ENCODE measurements at places on chromosomes 12 and 14.

DNA sequence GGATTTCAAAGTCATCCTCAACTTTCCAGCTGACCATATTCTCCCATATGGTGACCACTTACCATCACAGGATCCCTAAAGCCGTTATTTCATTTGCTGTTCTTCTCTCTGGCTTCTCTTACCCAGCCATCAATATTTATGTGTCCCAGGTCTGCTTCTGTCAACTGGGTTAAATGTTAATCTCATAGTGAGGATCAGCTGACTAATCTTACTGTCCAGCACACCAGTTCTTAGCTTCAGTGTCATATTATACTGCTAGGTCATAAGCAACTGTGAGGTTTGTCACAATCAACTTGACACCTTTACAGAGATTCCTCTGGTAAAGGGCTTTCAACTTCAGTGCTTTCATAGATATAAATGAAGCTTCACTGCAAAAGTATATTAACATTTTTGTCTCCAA, 294.4 kb downstream of the DIO2 start:
- peak; percentile 15 for DNase-seq

GRCh38 chr12:45329238-45329637, 113.3 kb downstream of the ANO6 start:
- no peak for DNase-seq

GRCh38 chr12:115203701-115204100, 519.7 kb upstream of the TBX3 start:
- no peak for DNase-seq

GRCh38 chr12:1935700-1936378, 17.4 kb upstream of the CACNA2D4 start:
- DNase-seq = no peak

- no peak for DNase-seq
Measured at GRCh38 chr12:75868501-75868900, 163.1 kb downstream of the PHLDA1 start.

DNA sequence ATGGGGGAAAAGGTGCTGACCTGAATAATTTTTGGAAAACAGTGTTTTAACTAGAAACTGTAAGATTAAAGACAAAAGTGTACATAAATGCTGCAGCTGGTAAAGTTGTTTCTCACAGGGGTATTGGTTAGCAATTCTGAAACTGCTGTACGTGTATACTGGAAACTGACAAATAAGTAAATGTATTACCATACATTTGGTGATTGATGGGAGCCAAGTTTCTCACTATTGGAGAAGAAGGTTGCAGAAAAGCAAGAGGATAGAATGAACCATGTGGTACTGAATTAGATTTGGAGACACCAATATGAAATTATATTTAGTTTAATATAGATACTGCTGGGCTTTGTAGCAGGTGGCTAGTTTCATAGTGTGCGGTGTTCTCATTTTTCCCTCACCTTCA, 19.6 kb upstream of the FBXO33 start:
- no peak for DNase-seq

DNA sequence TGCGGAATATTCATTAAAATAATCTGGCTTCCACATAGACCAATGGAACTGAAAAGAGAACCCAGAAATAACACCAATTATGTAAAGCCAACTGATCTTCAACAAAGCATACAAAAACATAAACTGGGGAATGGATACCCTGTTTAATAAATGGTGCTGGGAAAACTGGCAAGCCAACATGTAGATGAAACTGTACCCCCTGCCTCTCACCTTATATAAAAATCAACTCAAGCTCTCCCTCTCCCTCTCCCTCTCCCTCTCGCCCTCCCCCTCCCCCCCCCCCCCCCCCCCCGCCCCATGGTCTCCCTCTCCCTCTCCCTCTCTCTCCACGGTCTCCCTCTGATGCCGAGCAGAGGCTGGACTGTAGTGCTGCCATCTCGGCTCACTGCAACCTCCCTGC, 13.1 kb upstream of the SPTSSA start:
- no peak for DNase-seq

GRCh38 chr14:67584978-67585377, 15.1 kb downstream of the PIGH start:
- no peak for DNase-seq

DNA sequence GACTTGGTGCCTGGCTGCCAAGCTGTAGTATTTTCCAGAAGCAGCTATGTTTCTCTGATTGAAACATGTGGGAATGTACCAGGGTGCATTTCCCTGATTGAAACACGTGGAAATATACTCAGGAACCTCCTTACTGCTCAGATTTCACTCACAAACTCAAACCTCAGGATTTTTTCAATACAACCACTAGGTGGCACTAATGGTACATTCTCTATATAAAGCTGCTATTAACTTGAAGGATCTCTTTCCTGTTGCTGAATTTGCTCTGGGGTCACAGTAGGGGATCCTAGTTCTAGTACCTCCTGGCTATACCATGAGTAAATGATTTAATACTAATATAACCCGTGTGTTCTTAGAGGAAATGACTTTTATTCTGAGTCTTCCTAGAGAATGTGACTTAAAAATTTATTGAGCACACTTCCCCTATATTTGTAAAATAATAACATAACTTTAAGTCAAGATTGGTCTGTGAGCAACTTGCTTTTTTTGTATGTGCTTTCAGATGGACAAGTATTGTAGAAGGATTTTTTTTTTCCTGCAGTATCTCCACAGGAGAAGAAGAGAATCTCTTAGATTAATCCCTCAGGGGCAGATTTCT, 173.8 kb upstream of the MIS18BP1 start:
- peak; percentile 76 for DNase-seq

DNA sequence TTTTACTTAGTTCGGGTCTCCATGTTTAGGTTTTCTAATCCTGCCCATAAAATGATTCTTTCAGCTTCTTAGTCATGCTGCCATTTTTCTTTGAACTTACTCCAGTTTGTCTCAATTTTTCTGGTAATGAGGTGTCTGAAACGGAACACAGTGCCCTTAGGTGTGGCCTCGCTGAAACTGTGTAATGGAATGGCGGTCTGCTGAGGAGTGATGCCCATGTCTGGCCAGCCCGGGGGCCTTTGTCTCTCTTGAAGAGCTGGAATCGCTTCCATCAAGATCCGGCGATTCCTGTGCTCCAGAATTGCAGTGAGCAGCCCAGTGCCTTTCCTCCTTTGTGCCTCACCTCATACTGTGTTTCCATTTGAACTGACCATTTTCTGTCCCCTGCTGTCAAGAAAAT, 112.5 kb downstream of the FBXL14 start:
- DNase-seq = no peak

- DNase-seq = peak; percentile 31
Measured at GRCh38 chr12:111435661-111436201, 30.0 kb downstream of the SH2B3 start.

- DNase-seq = no peak
Measured at GRCh38 chr12:6368906-6369525, 6.3 kb downstream of the SCNN1A start.

GRCh38 chr12:75192196-75192595, 17.4 kb downstream of the KCNC2 start:
- no peak for DNase-seq

DNA sequence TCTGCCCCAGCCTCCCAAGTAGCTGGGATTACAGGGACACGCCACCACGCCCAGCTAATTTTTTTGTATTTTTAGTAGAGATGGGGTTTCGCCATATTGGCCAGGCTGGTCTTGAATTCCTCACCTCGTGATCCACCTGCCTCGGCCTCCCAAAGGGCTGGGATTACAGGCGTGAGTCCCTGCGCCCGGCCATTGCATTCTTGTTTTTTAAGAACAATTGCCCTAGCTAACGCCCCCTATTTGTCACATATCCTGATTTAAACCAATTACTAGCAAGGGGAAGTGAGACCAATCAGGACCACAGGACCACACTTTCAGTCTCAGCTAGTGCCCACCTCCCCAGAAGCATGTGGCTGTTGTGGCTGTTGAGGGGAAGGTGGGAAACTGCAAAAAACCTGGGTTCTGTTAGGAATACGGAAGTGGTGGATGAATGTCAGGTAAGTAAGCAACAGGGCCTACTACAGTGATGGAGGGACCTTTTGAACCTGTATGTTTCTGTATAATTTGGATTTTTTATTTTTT, 37.8 kb upstream of the NFYB start:
- DNase-seq = no peak

DNA sequence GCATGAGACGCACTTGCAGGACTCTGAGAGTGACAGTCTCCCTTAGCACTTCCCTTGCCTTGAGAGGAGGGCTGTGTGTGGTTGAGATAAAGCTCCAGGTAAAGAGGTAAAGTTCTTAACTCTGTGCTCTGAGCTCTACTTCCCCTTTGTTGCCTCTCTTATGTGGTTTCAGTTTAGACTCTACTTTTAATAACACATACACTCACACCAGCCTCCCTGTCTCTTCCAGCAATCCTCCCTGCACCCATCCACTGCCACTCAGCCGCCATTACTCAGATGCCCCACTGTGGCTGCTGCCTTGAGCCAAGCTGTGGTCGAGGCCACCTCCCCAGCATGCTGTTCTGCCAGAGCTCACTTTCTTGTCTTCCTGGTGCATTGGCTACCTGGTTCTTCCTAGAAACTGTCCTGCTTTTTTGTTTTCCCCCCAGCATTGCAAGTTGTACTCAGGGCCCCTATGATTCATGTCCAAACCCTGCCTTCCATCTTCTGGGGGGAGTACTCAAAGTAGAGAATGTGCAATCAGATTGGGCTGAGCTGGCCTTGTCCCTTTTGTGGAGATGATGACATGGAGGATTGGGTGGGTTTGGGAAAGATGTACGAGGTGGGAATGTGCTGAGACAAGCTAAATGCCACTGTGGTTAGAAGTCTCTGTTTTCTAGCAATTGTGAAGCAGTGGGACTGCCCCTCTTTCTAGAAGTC, 115.5 kb upstream of the PARP11 start:
- DNase-seq = no peak

DNA sequence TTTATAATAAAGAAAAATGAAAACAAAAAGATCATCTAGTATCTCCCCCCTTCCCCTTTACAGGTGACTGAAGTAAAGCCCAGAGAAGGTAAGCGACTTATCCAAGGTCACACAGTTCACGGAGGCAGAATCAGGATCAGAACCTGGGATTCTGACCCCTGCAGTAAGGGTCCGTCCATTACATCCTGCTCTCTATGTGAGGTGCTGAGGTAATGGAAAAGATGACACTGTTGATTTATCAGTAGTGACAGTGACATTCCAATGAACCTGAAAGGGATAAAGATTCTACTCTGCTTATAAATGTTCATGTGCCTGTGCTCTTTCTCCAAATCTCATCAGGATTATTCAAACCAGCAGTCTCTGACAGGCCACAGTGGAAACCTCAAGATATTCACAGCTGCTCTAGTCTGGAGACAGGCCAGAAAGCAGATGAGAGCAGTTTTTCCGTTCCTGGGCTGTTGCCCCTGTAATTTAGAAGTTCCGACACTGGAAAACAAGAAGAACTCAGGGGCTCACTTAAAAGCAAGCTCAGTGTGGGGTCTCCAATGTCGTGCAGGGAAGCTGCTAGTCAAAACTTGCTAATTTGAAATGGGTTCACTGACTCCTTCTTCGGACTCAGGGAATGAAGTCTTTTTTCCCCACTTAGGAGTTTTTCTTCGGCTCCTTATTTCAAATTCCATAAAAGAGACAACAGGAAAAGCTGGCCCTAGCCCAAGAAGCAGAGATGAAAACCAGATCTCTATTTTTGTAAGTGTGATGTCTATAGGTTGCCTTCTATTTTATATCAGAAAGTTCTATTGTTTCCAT, 131.8 kb upstream of the EEA1 start:
- DNase-seq = peak; percentile 33

DNA sequence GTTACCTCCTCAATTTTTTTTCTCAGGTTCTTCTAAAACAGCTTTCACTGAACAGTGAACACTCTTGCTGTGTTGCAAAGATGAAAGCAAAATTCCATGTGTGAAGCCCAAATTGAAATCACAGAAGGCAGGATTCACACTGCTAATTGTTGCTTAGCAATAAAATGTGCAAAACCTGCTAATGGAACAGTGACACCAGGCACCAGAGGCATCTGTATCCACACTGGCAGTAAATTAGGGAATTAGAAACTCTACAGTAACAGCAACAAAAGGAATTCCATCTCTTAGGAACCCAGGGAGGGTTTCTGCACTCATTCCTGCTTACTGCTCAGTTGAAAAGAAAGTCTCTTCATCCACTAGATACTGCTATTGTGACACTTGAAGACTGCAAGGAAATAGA, 202.3 kb downstream of the GXYLT1 start:
- no peak for DNase-seq

DNA sequence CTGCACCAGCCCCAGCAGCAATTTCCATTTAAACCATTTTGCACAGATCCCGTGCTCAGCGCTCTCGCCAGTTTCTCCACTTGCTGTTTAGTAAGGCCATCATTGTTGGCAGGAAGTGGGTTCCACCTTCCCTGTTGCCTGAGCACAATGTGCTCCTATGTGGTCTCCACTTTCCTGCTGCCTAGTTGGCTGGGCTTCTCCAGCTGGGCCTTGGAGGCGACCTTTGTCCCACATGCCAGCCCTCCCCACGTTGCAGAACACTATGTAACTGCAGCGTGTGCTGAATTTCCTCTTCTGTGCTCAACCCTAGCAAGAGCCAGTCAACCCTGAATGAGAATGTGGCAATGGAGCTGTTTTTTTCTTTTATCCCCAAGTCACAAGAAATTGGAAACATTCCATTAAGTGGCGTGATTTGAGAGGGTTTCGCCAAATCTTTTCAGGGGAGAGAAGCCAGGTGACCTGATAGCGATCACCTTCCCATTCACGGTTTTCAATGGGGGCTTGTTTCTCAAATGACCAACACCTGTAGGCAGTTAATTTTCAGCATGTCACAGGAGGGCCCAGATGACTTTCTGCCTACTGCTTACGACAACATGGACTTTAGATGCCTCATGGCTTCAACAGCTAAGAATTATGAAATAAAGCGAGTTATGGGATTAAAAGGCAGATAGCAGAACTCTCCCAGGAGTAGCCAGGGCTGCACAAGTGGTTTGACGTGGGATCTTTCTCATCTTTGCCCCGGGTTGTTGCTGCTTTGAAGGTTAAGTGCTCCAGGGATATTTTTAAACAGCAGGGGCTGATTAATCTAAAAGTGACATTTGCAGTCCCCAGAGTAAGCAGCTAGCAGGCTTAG, at the start of gene ACACB:
ACACB (plus strand) TSS at position 830 of the 853 bp plus-strand sequence. CDS start 22,819 bp downstream, outside the sequence.
- DNase-seq = no peak

DNA sequence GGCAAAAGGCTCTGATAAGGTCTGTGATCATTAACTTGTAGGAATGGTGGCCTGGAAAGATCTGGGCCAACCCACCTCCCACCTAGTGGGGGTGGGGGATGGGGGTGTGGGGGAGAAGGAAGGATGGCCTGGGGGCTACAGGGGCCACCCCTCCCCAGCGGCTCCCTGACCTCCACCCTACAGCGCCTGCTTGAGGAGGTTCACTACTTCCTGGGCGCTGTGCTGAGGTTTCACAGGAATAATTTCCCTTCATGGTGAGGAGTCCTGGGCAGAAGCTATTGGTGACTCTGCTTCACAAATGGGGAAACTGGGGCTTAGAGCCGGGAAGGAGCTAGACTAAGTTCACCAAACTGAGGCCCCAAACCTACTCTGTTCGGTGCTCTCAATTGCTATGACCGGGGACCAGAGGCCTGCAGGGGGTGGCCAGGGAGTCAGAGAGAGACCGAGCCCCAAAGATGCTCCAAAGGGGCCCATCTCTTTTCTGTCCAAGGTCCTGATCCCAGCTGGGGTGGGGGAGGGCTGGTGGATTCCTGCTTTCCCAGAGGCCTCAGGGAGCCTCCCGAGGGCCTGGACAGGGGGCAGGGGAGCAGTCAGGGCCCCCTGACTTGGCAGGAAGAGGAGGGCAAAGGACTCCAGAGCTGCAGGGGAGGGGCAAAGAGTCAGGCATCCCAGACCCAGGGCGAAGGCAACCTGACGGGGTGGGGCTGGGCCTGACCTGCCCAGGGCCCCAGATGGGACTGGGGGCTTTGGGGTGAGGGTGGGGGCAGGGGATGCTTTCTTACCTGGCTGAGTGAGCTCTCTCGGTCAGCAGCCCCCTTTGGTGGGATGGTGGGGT, 1.7 kb downstream of the HNF1A start:
- no peak for DNase-seq

GRCh38 chr14:63603749-63604277, 37.9 kb downstream of the WDR89 start:
- peak; percentile 74 for DNase-seq

Measured in NCI-H524 (cell line).